ENCODE measurements at places on chromosomes 1 and 21.

- DNase-seq, result no peak
These were observed 89.6 kb downstream of the RERE start for GRCh38 chr1:8727809-8728213.

- no peak for DNase-seq
These were observed 34.4 kb downstream of the ADGRL2 start for GRCh38 chr1:81834921-81835698.

- peak; percentile 71 for DNase-seq
These were observed 55.2 kb downstream of the GPR161 start for GRCh38 chr1:168081373-168082007.

- no peak for DNase-seq
These were observed 29.6 kb downstream of the NHLH2 start for GRCh38 chr1:115811140-115811828.

- no peak for DNase-seq
These were observed 44.7 kb downstream of the PTGFRN start for GRCh38 chr1:116954440-116954839.

GRCh38 chr1:9378801-9379200, 86.1 kb downstream of the SPSB1 start:
- DNase-seq, result no peak

DNA sequence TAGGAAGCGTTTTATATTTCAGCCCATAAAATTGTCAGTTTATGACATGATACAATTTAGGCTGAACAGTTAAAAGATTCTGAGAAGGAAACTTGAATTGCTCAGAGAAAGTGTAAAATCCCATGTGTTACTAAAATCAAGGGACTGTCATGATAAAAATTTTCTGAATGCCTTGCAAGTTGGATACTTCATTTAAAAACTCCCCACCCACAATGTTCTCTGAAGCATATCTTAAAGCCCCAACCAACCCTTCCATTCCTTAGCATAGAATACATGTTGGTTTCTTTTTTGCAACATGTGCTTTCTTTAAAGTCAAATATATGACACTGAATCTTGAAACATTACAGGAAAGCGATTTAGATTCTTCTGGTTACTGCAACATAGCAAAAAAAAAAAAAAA, 97.4 kb downstream of the MRPL39 start:
- DNase-seq, result no peak

- no peak for DNase-seq
These were observed 22.3 kb upstream of the TRIM45 start for GRCh38 chr1:117143871-117144270.

DNA sequence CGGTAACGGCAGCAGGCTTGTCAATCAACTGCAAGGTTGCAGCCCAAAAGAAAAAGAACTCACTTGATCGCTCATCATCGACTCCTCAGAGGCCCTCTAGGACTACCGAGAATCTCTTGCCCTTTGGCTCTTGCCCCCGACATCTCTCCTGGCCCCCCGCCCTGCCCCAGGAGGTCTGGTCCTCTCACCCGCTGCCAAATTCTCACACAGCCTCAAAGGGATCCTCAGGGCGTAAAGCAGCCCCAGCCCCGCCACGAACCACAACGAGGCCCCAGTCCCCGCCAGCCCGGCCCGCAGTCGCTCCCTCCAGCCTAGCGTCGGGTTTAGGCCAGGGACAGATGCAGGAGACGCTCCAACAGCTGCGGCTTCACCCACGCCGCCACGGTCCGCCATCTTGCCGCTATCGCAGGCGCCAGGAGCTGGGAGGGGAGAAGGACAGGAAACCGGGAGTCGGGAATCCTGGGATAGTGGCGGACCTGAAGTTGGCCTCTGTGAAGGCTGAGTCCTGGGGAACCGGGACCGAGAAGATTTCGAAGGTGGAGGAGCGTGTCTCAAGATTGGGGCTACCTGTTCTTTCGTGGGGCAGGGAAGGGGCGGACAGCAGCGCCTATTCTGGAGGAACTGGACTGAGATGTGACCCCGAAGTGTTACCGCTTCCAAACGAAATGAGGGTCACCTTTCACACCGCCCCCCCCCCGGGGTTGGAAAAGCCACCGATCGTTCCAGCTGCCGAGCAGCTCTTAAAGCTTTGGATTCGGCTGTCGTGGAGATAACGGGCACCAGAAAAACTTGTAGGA, at the start of gene ST7L:
ST7L (minus strand) TSS at position 421 of the 797 bp plus-strand sequence; CDS start at position 393, 28 bp downstream.
- no peak for DNase-seq

GRCh38 chr1:19689085-19689757, 24.5 kb downstream of the HTR6 start:
- no peak for DNase-seq

DNA sequence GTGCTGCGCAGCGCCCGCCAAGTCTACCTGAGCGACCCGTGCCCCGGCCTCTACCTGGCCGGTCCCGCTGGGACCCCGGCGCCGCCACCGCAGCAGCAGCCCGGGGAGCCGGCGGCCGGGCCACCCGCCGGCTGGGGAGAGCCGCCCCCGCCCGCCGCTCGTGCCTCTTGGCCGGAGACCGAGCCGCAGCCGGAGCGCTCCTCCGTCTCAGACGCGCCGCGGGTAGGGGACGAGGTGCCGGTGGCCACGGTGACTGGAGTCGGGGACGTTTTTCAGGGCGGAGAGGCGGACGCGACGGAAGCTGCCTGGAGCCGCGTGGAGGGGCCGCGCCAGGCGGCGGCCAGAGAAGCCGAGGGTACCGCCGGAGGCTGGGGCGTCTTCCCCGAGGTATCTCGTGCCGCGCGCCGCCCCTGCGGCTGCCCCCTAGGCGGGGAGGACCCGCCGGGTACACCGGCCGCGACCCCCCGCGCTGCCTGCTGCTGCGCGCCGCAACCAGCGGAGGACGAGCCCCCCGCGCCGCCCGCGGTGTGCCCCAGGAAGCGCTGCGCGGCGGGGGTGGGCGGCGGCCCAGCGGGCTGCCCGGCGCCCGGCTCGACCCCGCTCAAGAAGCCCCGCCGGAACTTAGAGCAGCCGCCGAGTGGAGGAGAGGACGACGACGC, 646 bp downstream of the IER5 start:
- DNase-seq, result no peak

DNA sequence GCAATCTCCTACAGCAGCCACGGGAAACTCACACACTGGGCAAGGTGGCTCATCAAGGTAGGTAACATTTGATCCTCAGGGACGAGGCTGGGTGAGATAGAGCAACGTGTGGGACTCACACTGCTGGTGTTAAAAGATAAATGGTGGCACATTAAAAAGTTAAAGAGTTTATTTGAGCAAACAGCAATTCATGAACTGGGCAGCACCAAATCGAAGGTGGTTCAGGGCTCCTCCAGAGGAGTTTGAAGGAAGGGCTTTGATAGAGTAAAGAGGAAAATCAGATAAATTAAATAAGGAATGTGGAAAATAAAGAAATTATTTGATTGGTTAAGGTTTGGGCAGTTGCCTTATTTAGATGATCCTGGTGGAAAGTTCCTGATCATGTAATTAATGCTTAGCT, 23.6 kb upstream of the TMEM51 start:
- no peak for DNase-seq

- no peak for DNase-seq
These were observed 298.8 kb downstream of the KIF26B start for GRCh38 chr1:245453541-245453940.

- no peak for DNase-seq
These were observed 345.0 kb downstream of the DISC1 start for GRCh38 chr1:231971397-231972110.

DNA sequence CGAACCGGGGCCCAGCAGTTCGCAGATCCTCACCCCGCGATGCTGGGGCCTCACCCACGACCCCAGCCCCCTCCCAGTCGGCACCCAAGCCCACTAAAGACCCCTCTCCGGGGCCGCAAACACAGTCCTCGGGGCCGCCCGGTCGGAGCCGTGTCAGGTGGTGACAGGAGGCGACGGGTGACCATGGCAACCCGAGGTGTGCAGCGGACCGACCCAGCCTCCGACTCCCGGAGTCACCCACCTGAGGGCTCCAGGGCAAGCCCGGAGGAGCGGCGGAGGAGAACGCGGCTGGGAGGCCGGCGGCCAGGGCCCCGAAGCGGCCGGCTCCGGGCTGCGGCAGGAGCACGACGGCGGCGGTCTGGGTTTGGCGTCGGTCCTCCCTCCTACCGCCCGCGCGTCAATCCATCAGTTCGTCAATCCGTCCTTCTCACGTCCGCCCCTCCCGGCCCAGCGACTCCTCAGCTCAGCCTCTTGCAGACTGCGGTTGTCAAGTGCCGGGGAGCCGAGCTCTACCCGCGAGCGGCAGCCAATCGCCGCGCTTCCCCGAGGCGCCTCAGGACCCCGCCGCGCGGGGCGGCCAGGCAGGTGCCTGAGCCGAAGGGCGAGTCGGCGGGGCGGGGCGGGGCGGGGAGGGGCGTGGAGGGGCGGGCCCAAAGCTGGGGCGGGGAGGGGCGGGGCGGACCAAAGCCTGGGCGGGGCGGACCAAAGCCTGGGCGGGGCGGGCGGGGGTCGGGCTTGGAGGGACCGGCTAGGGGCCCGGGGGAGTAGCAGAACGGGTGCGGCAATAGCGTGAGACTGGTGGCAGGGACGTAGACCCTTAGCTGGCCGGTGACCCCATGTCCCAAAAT, at the start of gene WDR47:
WDR47 (minus strand) TSS at position 482 of the 848 bp plus-strand sequence. CDS start 18,590 bp downstream, outside the sequence.
- DNase-seq, result peak; percentile 85

GRCh38 chr21:42285569-42286245, 29.5 kb downstream of the TFF3 start:
- DNase-seq, result no peak

- DNase-seq, result no peak
These were observed 35.1 kb upstream of the LBR start for GRCh38 chr1:225462714-225463574.

DNA sequence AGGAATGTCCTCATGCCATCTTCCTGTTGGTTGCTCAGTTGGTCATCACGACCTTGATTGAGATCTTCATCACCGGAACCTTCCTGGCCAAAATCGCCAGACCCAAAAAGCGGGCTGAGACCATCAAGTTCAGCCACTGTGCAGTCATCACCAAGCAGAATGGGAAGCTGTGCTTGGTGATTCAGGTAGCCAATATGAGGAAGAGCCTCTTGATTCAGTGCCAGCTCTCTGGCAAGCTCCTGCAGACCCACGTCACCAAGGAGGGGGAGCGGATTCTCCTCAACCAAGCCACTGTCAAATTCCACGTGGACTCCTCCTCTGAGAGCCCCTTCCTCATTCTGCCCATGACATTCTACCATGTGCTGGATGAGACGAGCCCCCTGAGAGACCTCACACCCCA, 42.9 kb downstream of the KCNJ15 start:
- DNase-seq, result no peak

DNA sequence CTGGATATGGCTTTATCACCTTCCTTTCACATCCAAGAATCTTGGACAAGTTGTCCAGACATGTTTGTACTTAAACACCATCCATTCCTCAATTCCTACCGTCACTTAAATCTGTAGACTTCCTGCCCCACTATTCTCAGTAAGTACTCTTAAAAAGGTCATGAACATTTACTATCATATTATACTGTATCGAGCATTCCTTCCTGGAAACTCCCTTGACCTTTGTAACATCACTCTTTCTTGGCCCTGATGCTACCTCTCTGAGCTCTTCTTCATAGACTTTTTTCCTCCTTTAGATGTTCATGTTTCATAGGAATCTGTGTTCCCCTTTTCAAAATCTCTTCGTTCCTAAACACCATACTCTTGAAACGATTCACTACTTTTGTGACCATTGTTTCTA, 15.5 kb downstream of the BLZF1 start:
- DNase-seq, result no peak

DNA sequence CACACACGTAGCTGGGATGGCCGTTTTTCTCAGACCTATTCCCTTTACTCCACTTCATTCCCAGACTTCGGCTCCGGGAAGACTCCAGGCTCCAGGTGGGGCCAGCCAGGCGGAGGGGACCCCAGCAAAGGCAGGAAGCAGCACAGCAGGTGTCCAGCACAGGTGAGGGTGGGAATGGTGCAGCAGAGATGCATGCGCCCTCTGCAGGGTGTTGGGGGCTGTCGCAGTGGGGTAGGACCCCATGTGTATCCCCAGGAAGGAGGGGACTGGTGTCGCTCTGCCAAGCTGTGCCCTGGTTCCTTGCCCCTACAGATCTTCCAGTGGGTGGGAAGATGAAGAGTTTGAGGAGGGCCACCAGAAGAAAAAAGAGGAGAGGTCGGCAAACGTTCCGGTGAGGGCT, 5.3 kb downstream of the TTC24 start:
- no peak for DNase-seq

- no peak for DNase-seq
These were observed 70.7 kb downstream of the RPE65 start for GRCh38 chr1:68379085-68379478.

DNA sequence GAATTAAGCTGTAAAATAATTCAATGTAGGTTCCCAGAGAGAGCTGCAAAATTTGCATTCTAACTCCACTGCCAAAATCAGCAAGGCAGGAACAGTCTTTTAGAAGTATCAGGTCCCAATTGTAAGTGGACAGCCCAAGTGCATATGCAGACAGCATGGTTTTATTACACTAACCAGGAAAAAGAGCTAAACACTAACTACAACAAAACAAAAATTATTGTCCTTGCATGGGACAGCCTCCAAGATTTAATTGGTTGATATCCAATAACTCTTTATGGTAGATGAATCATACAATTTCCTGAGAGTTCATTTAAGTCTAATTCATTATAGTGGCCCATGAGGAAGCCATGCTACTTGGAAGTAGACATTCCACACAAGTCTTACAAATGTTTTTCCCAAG, 154.3 kb upstream of the ZNF648 start:
- peak; percentile 54 for DNase-seq

DNA sequence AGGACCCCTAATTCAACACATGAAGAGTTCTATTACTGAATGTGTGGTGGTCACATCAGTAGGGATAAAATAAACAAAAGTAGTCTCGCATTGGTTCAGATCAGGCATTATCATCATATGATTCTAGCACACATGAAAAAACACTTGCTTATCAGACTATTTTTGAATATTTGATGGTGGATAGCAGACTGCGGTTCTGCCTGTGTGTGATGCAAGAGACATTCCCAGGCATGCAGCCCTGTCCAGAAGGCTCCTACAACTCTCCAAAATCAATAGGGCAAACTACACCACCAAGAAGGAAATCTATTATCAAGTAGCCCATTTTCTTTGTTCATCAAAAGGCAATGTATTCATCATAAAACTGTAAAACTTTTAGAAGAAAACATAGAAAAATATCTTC, 304.7 kb downstream of the DUSP10 start:
- no peak for DNase-seq

- no peak for DNase-seq
These were observed 81.5 kb downstream of the ABCA4 start for GRCh38 chr1:94039514-94039870.

GRCh38 chr1:109272831-109273547, 10.0 kb downstream of the PSRC1 start:
- no peak for DNase-seq

- DNase-seq, result no peak
These were observed 25.7 kb upstream of the XPR1 start for GRCh38 chr1:180606155-180606554.

DNA sequence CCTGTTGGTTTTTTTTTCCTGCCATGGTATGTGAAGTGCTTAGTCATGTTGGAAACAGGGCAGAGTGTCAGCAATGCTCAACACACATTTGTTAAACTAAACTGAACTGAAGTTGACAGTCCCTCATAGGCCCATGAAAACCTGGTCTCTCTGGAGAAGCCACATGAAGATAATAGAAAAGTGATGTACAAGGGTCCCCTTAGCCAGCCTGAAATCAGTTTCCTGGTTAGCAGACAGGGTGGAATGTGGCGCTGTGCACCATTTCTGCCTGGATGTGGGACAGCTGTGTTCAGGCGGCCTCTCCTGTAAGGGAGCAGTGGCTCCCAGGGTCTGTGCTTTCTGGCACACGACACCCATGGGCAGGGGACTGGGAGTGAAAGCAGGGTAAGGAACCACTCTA, 9.9 kb upstream of the CHI3L1 start:
- DNase-seq, result no peak

- DNase-seq, result no peak
These were observed 85.1 kb downstream of the NIBAN1 start for GRCh38 chr1:184889166-184889565.

GRCh38 chr1:150110116-150110515, 39.6 kb upstream of the PLEKHO1 start:
- DNase-seq, result no peak

Data from AG09319 (cell line).